CD4-positive, alpha-beta T cell treated with Interleukin-17A for 1 hour (primary cell): ENCODE measurements at places on chromosomes 11 and 22.

DNA sequence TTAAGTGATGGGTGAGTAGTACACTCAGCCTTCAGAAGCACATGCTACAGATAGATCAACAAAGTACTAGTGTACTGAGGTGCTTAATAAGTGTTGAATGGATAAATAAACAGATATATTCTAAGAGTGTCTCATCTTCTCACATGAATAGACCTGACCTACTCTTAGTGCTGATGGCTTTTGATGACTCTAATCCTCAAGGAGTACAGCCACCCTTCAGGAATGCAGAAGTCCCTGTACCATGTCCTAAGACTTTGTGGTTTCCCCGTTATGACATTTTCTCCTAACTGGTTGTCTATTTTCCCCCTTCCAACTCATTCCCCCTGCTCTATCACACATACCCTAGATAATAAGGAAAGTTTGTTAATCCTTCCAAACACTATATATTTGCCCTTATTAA, 61.6 kb downstream of the C11orf65 start:
- DNase-seq, result no peak

DNA sequence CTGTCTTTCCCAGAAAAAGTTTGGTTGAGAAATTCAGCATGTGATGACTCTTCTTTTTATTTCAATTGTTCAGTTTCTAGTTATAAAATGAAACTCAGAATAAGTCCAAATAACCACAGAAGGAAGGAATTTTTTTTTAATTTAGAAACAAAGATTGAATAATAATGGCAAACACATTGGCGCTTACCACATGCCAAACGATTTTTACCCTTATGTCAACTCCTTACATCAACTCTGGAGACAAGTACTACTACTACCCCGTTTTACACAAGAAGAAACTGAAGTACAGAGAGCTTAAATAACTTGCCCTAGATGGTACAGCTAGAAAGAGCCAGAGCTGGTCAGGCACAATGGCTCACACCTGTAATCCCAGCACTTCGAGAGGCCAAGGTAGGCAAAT, 52.4 kb downstream of the AHNAK start:
- no peak for DNase-seq

DNA sequence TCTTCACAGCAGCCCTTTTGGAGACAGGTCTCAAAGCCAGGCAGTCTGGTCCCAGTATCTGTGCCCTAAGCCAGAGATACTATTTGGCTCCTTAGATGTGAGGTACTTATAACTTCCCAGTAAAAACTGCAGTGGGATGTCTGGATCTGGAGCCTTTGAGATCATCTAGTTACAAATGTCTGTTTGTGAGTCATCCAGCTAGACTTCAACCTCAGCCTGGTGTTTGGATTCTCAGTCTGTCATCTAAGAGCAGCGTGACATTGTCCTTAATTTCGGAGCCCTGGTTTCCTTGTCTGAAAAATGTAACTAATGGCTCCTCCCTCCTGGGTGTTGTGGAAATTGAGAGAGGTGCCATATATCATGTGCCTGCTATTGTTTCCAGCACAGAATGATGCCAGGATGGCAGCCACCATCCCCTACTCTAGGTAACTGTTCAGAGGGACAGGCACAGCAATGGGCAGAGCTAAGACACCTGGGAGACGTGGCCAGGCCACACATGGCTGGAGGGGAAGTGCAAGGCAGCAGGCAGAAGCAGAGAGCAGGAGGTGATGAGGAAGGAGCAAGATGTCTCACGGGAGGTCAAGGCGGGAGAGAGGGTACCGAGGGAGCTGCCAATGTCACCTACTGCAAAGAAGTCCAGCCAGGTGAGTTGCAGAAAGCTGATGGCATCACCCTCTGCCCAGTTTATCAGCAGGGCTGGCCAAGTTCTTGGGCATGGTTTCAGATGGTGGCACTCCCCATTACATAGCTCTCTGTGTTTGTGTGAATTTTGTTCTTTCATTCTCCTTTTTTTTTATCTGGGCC, 20.6 kb upstream of the ST3GAL4 start:
- no peak for DNase-seq

DNA sequence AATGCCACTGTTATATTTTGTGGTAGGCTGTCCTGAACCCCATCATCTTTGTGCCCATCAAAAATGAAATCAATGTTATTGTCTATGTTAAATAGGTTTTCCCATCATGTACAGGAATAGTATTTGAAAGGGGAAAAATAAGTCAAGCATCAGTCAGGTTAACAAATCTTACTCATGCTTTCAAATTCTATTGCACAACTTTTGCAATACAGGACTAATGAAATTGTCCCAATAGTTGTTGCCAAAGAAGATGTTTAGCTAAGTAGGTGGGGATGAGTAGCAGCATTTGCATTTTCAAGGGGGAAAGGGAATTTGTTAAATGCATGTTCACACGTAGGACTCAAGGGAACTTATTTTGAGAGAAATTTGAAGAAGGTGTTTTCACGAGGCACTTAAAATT, 962.1 kb downstream of the JRKL start:
- DNase-seq, result no peak

DNA sequence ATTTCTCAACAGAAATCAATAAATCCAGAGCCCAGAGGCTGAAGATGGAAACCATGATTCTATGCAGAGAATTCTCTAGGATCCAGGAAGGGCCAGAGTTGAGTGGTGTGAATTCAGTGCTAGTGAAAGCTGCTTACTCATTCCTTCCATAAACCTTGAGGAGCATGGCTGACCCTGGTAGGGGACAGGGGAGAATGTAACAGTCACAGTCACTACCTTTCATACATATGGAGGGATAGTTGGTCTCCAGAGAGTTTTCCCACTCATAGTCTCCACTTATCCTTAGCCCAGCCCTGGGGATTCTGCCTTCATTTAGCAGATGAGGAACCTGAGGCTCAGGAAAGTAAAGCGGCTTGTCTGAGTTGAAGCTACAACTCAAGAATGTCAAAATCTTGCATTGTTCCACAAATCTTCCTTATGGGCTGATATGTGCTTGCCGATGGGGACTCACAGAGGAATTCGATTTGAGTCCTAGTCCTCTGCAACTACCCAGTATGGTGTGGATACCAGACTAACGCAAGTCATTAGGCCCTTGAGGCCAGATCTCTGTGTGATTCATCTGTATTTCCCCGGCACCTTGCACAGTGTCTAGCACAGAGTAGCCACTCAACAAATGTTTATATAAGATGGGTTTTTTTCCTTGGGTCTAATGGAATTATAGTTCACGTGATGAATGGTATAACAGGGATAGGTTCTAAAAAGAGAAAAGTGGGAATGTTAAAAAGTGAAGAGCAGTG, 3.7 kb upstream of the ANAPC15 start:
- DNase-seq, result no peak

DNA sequence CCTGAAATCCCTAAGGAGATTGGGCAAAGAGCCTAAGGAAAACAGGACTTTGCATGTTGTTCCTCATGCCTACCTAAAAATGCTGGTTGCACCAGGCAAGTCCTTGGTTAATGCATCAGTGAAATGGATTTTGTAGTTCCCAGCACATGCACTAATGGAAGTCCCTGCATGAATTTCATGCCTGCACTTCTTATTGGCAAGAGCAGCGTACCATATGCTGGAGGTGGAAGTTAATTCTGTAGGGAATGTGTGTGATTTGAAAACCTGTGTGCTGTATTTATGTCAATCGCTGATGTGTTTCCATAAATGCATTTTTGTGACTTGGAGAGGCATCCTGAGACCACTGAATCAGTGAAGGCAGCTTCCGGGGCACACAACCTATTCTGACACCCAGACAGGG, 140.3 kb upstream of the MTNR1B start:
- no peak for DNase-seq

- no peak for DNase-seq
Observed at GRCh38 chr11:15841931-15842740, 514.2 kb downstream of the SOX6 start.

GRCh38 chr11:86617502-86617901, 54.9 kb downstream of the ME3 start:
- DNase-seq, result no peak
